NCI-H1092 treated with DMSO at 0.1 percent for 48 hours (cell line): ENCODE measurements at places on chromosomes 5 and 9.
A peak's percentile ranks its signal among the peaks of the same experiment; 100 is the strongest.

DNA sequence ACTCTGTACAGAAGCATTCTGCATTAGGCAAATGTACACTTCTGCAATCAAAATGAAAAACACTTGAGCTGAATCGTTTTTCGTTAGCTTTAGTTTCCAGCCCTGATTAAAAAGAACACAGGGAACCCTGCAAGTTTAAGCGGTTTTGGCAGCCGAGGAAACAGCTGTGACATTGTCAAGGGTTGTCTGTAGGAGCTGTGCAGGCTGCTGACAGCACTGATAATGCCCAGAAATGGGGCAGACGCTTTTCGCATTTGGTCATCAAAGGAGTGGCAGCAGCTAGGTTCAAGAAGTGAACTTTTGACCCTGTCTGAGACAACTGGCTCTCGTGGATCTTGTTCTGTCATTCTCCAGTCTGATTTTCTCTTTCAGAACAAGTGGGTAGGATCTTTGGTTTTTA, 165.6 kb upstream of the CCDC152 start:
- DNase-seq = no peak

- DNase-seq = no peak
Measured at GRCh38 chr9:126615791-126616447, 2.2 kb downstream of the LMX1B start.

DNA sequence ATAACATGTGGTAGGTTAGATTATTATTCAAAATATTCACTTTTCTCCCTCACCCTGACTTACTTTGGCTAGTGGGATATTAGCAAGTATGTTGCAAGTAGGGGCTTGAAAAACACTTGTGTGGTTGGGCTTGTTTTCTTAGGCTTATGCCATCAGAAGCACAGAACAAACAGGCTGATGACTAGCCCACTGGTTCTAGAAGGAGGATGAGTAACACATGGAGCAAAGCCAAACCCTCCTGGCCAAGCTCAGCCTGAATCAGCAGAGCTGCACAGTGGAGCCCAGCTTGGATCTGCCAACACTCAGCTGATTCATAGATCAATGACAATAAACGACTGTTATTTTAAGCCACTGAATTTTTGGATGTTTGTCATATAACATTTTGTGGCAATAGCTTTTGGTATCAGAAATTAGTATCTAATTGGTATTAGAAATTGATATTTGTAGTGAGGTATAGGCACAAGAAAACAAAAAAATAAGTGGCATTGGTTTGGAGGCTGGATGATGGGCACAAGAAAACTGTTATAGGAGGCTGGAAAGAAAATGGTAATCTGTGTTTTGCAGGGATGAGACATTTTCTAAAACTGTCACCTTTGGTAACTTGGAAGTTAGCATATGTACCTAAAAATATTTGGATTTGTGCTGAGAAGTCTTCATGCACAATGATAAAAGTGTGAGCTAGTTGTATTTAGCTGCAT, 46.1 kb upstream of the ZBED3 start:
- DNase-seq = peak; percentile 3

- DNase-seq = no peak
Measured at GRCh38 chr5:52943285-52943684, 45.9 kb upstream of the ITGA2 start.

DNA sequence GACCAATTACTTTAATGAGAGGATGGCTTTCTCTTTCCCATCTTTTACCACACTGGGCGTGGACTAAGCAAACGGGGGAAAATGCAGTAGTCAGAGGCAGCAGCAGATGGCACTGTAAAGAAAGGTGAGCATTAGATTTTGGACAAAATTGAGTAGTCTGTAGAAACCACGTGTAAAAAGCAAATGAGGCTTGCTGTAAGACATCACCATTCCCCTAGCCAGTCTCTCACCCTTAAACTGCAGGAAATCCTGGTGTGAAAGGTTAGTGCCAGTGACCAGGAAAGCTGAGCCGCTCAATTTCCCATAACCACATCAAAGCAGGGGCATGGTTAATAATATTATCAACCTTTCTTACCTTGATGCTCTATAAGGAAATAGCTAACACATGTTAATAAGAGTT, 31.8 kb downstream of the SPATA31C2 start:
- peak; percentile 5 for DNase-seq

GRCh38 chr9:18129809-18130334, 344.1 kb upstream of the ADAMTSL1 start:
- DNase-seq = no peak

DNA sequence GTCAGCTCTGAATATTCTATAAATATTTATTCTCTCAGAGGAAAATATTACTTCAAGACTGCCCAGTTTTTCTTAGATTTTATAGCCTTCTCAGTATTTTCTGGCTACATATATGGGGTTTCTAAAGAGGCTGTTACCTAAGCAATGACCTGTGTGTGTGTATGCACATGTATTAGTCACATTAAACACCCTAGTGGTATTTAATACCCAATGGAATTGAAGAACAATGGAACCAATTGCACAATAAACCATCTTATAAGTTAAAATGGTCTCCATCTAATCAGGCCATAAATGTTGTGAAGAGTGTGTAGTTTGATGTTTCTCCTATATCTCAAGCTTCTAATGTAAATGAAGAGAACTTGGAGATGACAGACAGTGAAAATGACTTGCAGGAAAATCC, 450.0 kb downstream of the SPATA31D1 start:
- DNase-seq = no peak

DNA sequence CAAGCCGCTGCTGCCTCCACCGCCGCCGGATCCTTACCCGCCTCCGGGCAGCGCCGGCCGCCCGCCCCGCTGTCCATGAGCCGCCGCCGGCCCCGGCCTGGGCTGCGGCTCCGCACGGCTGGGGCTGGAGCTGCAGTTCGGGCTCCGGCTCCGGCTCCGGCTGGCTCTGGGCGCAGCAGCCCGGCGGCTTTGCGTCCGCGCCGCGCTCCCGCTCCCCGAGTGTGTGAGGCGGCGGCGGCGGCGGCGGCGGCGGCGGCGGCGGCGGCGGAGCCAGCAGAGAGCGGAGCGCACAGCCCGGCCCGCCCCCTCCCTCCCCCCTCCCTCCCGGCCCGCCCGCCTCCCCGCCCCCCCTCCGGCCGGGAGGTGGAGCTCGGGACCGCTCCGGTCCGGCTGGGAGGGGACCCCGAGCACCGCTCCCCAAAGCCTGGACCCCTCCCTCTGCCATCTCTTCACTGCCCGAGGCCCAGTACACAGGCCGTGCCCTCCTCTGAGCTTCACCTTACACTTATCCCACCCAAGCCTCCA, at the start of gene PCDH1:
Gene PCDH1, minus strand, starts transcription at position 225 of the 525 bp plus-strand sequence. Its CDS starts 148 bp downstream, at position 77.
- peak; percentile 19 for DNase-seq

DNA sequence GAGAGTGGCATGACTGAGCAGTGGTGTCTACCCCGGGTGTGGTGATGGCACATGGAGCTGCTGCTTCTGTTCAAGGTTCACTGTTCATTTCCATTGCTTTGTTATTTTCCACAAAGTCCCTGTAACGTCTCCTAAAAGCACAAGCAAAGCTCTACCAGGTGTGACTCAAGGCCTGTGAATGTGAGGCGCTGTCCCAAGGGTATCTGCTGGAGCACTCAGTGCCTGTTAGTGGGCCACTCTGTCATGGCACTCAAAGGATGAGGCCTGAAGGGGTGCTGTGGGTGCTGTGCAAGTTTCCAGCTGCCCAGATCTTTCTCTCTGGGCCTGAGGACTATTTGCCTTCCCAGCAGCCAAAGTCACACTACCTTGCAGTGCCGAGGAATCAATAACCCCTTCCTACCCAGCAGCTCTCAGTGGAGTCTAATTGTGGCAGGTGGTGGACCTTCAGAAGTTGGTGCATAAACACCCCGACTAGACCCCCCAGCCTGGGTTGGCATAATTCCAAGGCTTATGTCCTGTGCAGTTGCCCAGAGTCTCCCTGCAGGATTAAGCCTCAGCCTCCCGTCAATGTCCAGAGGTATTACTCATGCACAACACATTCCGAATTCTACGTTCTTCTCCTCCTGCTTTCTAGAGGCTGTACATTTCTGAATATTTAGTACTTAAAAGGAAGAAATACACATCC, 17.4 kb upstream of the PTCH1 start:
- DNase-seq = no peak

GRCh38 chr9:123339666-123340510, 16.1 kb upstream of the CRB2 start:
- no peak for DNase-seq

- DNase-seq = peak; percentile 21
Measured at GRCh38 chr9:137025517-137025966, 2.5 kb downstream of the ABCA2 start.

DNA sequence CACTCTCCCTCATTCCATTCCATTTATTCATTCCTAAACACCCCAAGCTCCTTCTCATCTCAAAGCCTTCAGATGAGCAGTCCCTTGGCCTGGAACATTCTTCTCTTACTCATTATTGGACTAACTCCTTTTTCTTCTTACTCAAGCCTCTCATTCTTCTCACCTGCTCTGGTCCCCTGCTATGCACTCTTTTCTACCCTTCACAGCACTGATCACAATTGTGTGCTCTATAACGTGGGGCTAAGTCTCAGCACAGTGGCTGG, 212.4 kb downstream of the MAPKAP1 start:
- no peak for DNase-seq

- DNase-seq = no peak
Measured at GRCh38 chr9:78954286-78954685, 617.5 kb upstream of the TLE4 start.

DNA sequence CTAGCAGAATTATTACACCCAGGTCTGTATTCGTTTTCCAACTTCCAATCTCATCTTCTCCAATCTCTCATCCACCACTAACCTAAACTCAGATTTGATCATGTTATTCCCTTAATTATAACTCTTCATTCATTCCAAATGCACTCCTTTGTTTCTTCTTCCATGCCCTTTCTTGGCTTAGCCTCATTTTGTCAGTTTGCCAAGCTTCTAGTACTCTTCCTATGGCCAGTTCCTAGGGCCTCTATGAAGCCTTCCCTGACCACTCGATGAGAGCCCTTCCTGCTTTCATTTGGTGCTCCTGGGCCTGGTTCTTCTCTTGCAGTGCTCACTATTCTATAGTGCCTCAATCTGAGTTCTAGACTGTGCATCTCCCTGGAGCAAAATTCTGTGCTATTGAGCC, 5.8 kb downstream of the FAM219A start:
- DNase-seq = no peak

- DNase-seq = no peak
Measured at GRCh38 chr5:171667341-171668096, 118.1 kb upstream of the SMIM23 start.

- DNase-seq = no peak
Measured at GRCh38 chr5:35488055-35488454, 129.6 kb upstream of the SPEF2 start.

- no peak for DNase-seq
Measured at GRCh38 chr9:130530938-130531337, 48.4 kb upstream of the FUBP3 start.

- DNase-seq = no peak
Measured at GRCh38 chr5:68545636-68546295, 330.2 kb downstream of the PIK3R1 start.

DNA sequence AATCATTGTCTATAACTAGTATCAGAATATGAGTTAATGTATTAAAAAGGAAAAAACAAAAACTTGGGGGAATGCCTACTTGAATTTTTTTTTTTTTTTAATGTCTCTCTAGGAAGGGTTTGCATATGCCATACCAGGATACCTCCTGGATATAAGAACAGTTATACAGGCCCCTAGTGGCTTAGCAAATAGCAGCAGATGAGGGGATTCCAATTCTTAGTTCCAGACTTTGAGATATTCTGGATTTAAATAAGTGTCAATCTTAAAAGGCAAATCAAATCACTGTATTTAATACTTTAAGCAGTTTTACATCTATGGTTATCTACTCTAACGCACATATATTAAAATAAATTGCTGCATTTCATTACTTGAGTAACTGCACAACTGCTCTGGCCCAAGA, 1055.5 kb upstream of the DMAC1 start:
- peak; percentile 65 for DNase-seq

DNA sequence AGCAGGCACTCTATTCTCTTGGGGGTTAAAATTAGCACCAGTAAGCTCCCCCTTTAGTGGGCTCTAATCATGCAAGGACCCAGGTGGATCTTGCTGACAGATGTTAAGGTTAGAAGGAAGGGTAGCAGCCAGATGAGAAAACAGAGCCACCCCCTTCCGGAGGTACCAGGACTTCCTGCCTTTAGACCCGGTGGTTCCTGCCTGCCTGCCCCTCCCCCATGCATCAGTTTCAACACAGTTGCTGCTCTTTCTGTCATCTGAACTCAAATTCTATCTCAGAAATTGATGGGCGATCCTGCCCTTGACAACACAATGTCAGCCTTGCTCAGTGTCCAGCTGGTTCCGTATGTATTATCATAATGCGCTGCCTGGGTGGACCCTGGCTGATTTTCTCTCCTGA, 287.3 kb downstream of the EBF1 start:
- DNase-seq = no peak

GRCh38 chr5:100616291-100616690, 81.1 kb downstream of the FAM174A start:
- no peak for DNase-seq

GRCh38 chr5:179422213-179422855, 77.1 kb upstream of the ADAMTS2 start:
- no peak for DNase-seq

- no peak for DNase-seq
Measured at GRCh38 chr9:97384406-97385262, 27.3 kb upstream of the TDRD7 start.
